NCI-H1092 (cell line): ENCODE measurements at places on chromosomes 3 and 15.
A peak's percentile ranks its signal among the peaks of the same experiment; 100 is the strongest.

DNA sequence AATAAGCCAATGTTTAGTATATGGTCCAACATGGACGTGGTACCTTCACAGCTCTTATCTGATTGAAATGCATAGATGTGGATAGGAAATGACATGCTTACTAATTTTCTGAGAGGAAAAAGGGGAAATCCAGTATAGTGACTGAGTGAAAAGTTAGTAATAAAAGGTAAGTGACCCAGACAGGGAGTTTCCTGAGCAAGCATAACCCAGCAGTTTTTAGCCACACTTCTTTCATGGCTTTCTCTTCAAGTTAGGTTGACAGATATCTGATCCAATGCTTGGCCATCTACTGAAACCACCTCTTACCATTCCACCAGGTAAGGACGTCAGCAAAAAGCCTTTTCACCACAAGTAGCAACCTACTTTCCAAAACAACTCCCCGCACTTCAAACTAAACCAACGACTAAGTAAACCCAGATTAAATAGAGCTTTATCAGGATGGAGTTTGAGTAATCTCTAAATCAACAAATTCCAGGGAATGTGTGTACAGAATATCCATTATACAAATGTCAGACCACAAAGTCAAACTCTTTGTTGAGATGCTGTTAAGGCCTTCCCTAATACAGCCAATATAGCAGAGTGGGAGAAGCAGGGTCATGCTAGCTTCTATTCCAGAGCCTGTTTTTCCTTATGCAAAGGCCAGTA, 329.7 kb downstream of the RORA start:
- DNase-seq, result no peak

DNA sequence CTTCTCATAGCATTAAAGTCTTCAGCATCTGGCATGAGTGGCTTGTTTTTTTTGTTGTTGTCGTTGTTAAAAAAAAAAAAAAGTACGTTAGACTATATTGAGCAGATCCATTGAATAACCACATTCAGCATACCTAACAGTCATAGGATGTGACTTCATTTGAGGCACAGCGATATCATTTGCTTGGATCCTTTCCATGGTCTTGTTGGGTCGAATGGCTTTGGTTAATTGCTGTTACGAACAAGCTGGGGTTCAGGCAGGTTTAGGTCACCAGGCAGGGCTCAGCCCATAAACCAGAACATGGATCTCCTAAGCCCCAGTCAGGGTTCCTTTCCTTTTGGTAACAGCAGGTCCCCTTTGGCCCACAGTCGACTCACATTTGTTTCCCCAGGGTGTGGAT, 76.2 kb downstream of the POLR2M start:
- no peak for DNase-seq

DNA sequence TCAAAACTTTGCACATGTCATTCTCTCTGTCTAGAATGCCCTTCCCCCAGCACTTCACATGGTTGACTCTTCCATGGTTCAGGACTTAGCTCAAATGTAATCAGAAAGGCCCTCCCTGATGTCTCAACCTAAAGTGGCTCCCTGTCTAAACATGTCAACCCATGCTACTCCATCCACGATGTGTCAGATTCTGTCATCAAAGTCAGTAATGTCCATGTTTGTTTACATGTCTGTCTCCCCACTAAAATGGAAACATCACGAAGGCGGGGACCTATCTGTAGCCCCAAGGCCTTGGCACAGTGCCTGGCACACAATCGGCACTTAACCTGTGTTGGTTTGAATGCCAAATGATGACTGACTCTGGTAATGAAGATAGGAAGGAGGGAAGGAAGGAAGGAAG, 20.8 kb upstream of the SNTN start:
- DNase-seq, result no peak

GRCh38 chr3:173744479-173744878, 346.9 kb downstream of the NLGN1 start:
- DNase-seq, result no peak

GRCh38 chr3:133742351-133743091, 3.7 kb upstream of the TF start:
- DNase-seq, result peak; percentile 6

DNA sequence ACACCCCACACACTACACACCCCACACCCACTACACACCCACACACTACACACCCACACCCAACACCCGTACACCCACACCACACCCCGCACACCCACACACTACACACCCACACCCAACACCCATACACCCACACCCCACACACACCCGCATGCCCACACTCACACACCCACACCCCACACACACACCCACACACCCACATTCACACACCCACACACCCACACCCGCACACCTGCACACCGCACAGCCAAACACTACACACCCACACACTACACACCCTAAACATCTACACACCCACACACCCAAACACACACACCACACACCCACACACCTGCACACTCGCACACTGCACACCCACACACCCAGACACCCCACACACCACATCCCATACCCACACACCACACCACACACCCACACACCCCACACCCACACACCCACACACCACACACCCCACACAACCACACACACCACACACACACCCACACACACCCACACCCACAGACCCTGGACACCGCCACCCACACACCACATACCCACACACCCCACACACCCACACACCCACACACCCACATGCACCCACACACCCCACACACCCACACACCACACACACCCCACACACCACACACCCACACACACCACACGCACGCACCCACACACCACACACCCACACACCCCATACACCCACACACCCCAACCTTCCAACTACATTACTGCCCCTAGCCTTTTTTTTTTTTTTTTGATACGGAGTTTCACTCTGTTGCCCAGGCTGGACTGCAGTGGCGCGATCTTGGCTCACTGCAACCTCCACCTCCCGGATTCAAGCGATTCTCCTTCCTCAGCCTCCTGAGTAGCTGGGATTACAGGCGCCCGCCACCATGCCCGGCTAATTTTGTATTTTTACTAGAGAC, 16.9 kb downstream of the CEP19 start:
- no peak for DNase-seq

- no peak for DNase-seq
Measured at GRCh38 chr3:102136183-102136582, 286.9 kb downstream of the NFKBIZ start.

DNA sequence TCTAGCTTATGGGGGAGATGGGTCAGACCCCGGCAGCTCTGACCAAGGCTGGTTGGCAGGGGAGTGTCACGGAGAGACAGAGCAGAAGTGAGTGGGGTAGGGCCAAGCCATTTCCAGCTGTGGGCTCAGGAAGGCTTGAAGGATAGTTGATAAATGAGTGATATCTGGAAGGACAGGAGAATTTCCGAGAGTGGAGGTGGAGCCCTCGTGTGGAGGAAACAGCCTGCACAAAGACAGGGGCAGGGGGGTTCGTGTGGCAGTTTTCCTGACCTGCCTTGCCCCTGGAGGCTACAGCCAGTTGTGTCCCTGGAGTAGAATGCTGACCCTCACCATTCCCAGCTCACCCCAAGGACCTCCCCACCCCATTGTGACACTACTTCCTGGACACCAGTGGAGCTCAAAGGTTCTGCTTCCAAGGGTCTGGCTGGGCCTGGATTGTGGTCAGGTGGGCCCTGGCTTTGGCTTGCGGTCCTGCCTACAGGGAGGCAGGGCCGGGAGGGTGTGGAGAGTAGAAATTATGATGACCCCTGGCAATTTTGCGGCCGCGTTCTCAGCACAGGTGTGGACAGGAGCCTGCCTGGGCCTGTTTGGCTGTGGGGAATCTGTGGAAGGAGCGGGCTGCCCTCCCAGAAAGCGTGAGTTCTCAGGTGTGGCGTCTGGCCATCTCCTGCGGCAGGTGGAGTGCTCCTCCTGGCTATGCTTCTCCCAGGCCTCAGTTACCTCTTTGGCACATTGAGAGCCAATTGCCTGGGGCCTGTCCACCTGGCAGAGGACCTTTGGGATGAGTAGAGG, at the start of gene SLC22A14:
SLC22A14 (plus strand) TSS at position 400 of the 792 bp plus-strand sequence. CDS start 23,733 bp downstream, outside the sequence.
- DNase-seq, result no peak

- no peak for DNase-seq
Measured at GRCh38 chr15:101266034-101266433, 11.3 kb downstream of the SELENOS start.

DNA sequence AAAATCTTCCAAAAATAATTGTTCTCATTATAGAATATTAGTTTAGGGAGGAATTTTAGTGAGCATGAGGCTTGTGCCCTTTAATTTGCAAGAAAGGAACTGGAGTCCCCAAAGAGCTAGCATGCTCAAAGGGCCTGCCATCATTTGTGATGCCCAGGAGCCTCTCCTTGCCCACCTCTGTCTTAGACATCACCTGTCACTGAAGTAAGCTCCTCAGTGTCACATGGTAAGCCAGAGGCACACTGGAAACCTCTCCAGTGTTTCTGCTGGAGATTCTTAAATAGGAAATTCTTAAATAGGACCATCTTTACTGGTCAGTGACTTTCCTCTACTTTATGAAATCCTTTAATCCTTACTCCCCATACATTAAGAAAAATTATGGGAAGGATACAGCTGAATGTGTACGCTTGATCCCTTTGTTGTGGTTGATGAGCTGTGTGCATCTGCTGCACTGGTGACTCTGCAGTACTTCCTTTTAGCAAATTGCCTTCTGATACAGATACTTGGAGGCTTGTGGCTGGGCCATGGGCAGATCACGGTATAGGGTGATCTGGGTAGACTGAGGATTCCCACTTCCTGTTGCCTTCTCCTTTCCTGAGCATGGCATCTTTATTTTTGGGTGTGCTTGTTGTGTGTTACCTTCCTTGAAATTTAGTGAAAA, 197.4 kb downstream of the KLHL25 start:
- no peak for DNase-seq

DNA sequence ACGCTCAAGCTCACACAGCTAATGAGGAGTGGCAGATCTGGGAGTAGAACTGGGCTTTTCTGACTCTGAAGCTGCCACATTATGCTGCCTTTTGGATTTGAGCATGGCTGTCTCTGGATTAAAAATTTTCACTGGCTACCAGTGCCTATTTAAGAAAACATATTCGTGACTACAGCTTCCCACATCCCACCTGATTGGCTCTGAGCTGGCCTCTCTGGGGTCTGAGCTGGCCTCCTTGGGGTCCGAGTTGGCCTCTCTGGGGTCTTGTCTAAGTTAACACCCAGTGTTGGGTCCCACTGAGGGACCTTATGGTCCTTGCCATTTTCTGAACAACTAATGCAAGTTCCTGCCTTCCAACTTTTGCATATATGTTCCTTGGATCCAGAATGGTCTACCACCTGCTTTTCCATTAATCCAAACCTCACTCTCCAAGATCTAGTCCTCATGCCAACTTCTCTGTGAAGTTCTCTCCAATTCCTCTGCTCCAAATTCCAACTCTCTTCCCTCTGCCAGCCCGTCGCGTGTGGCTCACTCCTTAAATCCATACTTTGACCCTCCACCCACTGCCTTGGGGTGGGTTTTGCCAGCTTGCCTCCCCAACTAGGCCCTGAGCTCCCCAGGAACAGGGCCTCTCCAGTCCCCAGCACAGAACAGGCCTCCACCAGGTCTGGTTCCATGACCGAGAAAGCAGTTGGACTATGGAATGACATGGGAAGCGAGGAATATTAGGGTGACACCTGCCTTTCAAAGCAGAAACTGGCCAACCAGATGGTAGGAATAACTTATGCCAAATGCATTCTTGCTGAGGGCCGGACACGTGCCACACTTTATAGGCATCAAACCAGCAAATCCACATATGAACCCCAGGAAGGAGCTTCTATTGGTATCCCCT, 42.5 kb downstream of the ATP2B2 start:
- no peak for DNase-seq

GRCh38 chr15:29612701-29613100, 209.6 kb downstream of the TJP1 start:
- no peak for DNase-seq

- DNase-seq, result no peak
Measured at GRCh38 chr3:44077267-44077666, 164.4 kb upstream of the TOPAZ1 start.

DNA sequence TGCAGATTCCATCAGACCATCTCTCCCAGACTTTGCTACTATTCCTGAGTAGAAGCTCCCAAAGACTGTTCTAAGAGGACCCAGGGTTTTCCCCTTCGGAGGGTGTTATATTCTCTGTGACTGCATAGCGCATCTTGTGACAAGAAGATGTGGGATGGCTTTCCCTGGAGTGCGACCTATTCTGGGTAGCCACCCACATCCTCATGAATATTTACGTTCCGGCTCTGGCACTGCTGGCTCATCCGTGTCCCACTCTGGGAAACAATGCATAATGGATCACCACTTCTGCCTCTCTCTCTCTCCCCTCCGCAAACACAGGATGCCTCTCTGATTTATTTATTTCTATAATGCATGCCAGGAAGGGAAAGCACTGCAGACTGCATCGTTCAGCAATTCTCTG, 166.1 kb downstream of the PYDC2 start:
- no peak for DNase-seq

DNA sequence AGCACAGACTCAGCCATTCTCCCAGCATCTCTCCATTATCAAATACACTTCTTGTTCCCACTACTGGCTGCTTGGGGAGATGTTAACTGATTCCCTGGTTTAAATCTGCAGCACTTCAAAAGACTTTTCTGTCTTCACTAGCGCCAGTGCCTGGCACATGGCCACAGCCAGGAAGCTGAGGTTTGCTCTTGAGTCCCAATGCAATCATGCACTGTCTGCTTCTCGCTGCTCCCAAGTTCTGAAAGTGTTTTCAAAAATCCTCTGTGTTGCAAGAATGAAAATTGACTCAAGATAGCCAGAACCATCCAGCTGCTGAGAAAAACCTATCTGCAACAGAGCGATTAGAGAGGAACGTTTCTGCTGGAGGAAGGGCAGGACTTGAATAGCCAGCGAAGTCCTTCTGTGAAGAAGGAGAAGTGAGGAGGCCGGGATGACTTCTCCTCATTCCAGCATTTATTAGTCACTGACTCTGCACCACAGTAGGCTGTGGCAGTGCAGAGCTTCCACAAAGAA, 358.4 kb upstream of the NR2F2 start:
- DNase-seq, result no peak

- DNase-seq, result no peak
Measured at GRCh38 chr3:1534252-1534651, 441.4 kb downstream of the CNTN6 start.

- DNase-seq, result no peak
Measured at GRCh38 chr15:45393851-45394250, 15.5 kb upstream of the GATM start.

GRCh38 chr3:28699283-28699682, 350.7 kb upstream of the AZI2 start:
- no peak for DNase-seq

DNA sequence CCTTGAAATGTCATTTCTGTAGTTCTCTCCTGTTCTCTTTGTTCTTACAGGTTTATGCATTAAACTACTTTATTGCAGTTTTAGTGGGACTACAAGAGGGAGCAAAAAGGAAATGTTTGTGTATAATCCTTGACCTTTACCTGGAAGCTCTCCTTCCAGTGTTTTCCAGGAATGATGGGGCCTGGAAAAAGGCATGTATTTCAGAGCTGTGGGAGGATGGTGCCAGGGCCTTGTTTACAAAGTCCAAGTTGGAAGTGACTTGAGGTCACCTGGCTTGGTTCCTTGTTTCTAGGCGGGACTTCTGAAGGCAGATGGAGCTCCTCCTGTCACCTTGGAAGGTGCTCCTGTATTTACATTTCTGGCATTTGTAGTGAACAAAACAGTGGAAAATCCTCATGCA, 15.1 kb downstream of the ACVR2B start:
- DNase-seq, result no peak
